Peyer's patch (tissue), 4 donors: ENCODE measurements at places on chromosomes 2 and 18.

- no peak for DNase-seq
Observed at GRCh38 chr2:10873790-10874437, 37.8 kb upstream of the KCNF1 start.

- no peak for DNase-seq
Observed at GRCh38 chr2:195929531-195929930, 139.1 kb downstream of the DNAH7 start.

DNA sequence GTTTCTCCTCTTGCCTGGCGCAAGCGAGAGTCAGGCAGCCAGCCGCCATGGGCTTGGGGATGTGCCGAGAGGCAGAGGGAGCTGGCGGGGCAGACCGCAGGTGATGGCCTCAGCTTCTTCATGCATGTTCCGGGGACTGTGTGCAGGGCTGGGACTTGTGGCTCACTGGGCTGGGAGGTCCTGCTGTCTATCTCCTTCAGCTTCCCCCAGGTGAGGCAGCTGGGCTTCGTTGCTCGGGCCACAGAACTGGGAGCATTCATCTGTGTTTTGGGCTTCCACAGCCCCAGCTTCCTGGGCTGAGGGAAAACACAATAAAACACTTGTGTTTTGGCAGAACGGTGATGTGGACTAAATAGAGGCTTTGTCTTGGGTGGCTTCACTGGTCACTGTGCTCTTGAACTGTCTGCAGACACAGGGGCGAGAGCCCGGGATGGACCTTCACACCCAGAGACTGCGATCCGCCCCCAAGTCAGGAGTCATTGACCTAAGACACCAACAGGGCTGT is 93.5 kb downstream of the DYSF start:
- no peak for DNase-seq

DNA sequence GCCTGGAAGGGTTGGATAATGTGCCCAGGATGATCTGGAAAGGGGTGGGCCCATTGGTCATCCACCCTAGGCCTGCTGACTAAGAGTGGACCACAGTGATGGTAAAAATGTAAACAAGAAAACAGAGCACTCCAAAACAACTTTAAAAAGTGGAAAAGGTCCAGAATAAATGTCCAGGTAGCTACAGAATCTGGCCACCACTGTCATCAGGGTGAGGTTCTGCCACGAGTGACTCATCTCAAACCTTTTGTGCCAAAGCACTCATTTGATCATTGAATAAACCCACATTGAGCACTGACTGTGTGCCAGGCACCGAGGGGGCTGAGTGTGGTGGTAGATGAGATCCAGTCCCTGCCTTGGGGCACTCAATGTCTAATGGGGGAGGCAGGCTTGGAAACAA is 64.9 kb downstream of the EMX1 start:
- DNase-seq: no peak

GRCh38 chr2:129192841-129193253 is 786.6 kb upstream of the RAB6C start:
- DNase-seq: no peak
